ENCODE measurements at places on chromosomes 12 and 14. TPM values are rescaled to one million over a fixed set of nuclear protein-coding genes. Genes with fewer than 3 reads are reported as not detected.

GRCh38 chr12:5648692-5649359 is 216.9 kb downstream of the NTF3 start:
- no peak for DNase-seq

- no peak for DNase-seq
Measured at GRCh38 chr12:109885616-109886015, 5.3 kb upstream of the GLTP start.

DNA sequence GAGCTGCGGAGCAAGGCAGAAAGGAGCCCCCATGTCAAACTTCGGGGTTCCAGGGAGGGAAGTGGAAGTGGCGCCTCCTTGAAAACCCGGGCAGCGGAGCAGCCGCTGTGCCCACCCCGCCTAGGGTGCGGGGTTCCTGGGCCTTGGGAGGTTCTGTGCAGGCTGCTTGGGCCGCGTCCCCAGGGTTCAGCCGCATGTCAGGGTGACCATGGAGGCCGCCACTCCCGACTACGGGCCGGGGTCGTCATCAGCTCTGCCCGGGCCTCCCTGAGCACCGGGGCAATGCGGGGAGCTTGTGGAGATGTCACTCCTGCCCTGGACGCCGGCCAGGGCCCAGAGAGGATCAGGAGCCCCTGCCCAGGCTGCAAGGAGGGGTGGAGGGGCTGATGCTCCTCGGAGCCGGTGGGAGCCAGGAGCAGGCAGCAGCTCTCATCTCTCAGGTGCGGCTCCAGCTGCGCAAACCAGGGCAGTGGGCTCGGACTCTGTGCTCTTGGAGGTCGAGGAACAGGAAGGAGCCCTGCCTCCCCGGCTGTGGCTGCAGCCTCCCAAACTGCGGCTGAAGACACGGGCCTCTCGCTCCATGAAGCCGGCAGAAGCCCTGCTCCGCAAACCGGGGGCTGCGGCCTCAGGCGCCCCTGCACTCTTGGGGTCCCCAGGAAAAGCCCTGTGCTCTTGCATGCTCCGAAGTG is 1286.5 kb downstream of the TMEM121 start:
- DNase-seq, result no peak

GRCh38 chr12:113418213-113418879 is 3.8 kb upstream of the SDSL start:
- DNase-seq, result no peak

Gene HOTAIR
- total RNA-seq, result not detected

Gene MGP
- 651 TPM for total RNA-seq

DNA sequence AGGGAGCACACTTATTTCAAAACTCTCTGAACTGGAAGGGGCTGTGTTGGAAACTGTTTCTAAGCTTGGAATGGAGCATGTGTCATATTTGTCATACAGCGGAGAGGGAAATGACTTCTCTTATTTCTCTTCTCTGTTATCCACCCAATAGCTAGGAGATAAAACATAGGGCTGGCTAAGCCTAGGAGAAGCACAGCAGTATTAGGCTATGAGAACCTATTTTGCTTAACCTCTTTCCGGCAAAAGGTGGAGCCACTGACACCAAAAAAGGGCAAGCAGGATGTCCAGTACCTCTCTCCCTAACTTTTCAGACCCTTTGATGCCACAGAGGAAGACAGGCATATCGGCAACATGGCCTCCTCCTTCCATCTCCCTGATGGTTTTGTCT is 148.3 kb downstream of the CRADD start:
- no peak for DNase-seq

DNA sequence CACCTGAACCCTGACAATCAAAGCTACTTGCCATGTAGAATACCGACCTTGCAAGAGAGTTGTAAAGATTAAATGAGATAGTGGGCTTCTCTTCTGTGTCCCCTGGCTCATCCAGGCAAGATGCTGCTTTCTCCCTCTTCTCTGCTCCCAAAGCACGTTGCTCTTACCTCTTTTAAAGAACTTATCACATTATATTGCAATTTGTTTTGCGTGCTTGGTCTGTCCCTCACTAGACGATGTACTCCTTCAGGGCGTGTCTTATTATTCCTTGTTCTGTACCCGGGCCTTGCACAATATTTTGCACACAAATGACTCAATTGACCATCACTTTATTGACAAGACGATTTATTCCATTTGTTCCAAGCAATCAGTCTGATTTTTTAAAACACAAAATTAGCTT is 3.3 kb downstream of the DCN start:
- no peak for DNase-seq

- DNase-seq, result no peak
Measured at GRCh38 chr14:54489318-54489683, 521 bp upstream of the GMFB start.

GRCh38 chr12:120668868-120669840 is 17.8 kb upstream of the MLEC start:
- peak; percentile 40 for DNase-seq

- DNase-seq, result no peak
Measured at GRCh38 chr12:22313286-22313962, 21.1 kb downstream of the ST8SIA1 start.

GRCh38 chr12:97426492-97427116 is 36.0 kb upstream of the RMST start:
- no peak for DNase-seq

GRCh38 chr14:67446371-67447032 is 34.5 kb upstream of the PLEK2 start:
- DNase-seq, result no peak

Gene B4GALNT3
- 34.1 TPM for total RNA-seq

Gene NEUROD4
- not detected for total RNA-seq

DNA sequence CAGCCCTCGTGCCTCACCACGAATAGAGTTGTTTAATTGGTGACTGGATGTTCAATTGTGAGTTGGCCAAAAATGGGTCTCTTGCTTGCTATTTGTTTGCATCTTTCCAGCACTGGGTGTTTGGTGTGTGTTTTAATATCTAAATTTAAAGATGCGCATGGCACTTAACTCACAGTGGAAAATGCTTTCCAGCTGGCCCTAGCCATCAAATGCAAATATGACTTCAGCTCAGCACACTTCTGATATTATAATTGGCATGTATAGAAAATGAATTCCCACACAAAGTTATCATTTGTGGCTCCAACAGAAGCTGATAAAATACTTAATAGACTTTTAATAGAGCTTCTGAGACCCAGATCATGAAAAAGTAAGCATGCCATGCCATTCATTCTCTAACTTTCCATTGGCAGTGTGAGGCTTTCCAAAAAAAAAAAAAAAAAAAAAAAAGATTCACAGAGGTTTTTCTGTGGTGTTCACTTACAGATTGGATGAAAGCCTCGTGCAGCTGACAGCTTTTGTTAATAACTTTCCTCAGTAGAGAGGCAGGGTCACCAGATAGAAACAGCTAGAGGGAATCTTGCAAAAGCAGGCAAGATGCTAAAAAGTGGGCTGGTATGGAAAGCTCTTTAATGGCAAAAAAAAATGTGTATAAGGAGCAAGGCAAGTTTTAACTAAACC is 425.2 kb downstream of the GALC start:
- DNase-seq, result no peak

Gene RFX4
- not detected for total RNA-seq

GRCh38 chr12:132074216-132074615 is 69.9 kb downstream of the DDX51 start:
- no peak for DNase-seq

Gene NANOG
- not detected for total RNA-seq

Gene PLEKHD1
- total RNA-seq, result not detected

GRCh38 chr12:32292151-32292550 is 107.2 kb upstream of the FGD4 start:
- DNase-seq, result no peak

DNA sequence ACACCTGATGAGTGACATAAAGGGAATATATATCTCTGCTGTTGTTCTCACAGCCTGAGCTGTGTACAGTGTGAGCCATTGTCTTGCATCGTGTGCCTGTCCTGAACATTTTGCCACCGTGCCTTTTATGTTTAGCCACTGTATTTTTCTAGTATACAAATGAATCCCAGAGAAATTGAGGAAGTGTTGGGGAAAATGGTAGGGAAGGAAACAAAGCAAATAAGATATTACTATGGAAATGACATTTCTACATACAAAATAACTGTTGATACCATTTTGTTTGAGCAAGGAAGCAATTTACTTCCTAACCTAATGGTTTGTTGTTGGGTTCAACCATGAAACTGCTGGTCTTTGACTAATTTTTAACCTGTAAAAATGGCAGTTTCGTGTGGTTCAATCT is 5.5 kb downstream of the PSMA6 start:
- DNase-seq, result no peak

- no peak for DNase-seq
Measured at GRCh38 chr14:92832137-92832700, 38.1 kb downstream of the GOLGA5 start.

GRCh38 chr12:44511289-44511688 is 364.8 kb downstream of the NELL2 start:
- DNase-seq, result no peak

DNA sequence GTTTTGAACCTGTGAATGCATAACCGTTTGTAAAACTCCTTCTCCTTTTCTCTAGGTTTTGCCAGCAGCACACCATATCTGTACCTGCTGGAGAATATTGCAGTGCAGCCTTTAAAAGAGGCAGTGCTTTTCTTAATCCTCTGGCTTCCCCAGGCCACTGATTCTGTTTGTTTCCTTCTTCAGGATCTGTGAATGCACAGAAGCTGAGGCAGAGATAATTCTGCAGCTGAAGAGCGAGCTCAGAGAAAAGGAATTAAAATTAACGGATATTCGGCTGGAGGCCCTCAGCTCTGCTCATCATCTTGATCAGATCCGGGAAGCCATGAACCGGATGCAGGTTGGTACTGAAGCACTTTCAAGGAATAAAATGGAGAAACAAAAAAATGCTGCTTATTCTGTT is 348.7 kb downstream of the NAV3 start:
- DNase-seq, result no peak

Gene PTPRQ
- 0.05 TPM for total RNA-seq

Gene NDUFB1
- 682 TPM for total RNA-seq

GRCh38 chr12:50174971-50175715 is 8.0 kb upstream of the CERS5 start:
- no peak for DNase-seq

DNA sequence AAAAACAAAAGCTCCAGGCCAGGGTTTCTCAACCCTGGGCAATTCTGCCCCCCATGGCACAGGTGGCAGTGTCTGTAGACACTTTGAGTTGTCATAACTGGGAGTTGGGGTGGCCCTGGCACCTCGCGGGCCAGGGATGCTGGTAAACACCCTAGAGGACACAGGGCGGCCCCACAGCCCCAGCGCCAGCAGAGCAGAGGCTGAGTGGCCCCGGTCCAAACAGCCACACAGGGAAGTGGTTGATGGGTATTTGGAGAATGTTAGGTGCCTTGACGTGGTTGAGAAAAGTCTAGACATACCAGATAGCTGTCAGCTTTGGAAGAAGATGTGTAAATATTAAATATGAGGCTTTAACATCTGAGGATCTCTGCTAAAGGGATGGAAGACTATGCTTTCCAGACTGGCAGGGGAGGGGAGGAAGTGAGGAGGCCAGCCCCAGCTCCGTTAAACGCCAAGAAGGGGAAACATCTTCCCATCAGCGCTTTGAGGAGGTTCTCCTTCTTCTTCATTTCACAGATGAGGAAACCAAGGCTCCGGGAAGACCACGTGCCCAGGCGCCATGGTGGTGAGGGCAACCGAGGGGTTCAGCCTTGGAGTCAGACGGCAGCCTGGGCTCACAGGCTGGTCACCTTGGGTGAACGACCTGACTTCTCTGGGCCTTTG is 103.7 kb downstream of the SCARB1 start:
- no peak for DNase-seq

Data from heart left ventricle (tissue), 16 donors.